ENCODE measurements at places on chromosomes 7 and 10. TPM values are rescaled to one million over a fixed set of nuclear protein-coding genes. Genes with fewer than 3 reads are reported as not detected.

RABGEF1 gene
- 24.5 TPM for total RNA-seq

IGFBP1 gene
- not detected for total RNA-seq

PAPOLB gene
- not detected for total RNA-seq

ENTPD7 gene
- 7.5 TPM for total RNA-seq

VPS37D gene
- total RNA-seq, result 0.34 TPM

CALY gene
- not detected for total RNA-seq

ADAM12 gene
- total RNA-seq, result 0.02 TPM

PRKCQ gene
- 40.8 TPM for total RNA-seq

USP6NL gene
- 0.50 TPM for total RNA-seq

EBF3 gene
- total RNA-seq, result not detected

SPDYE5 gene
- total RNA-seq, result not detected

IFIT1B gene
- not detected for total RNA-seq

GIMAP5 gene
- 46.7 TPM for total RNA-seq

RAPGEF5 gene
- 0.82 TPM for total RNA-seq

NSUN6 gene
- total RNA-seq, result 16.4 TPM

TMEM120A gene
- 62.4 TPM for total RNA-seq

PDE6C gene
- total RNA-seq, result not detected

RASSF4 gene
- 0.66 TPM for total RNA-seq

SLC18A2 gene
- not detected for total RNA-seq

GTF2IRD1 gene
- 3.1 TPM for total RNA-seq

NPTX2 gene
- 0.32 TPM for total RNA-seq

GNAT3 gene
- total RNA-seq, result not detected

EIF5AL1 gene
- 0.32 TPM for total RNA-seq

LLCFC1 gene
- total RNA-seq, result not detected

SMIM30 gene
- total RNA-seq, result 45.6 TPM

HOXA10 gene
- not detected for total RNA-seq

UPK3BL2 gene
- total RNA-seq, result 18.1 TPM

FBH1 gene
- 57.2 TPM for total RNA-seq

ZNF438 gene
- total RNA-seq, result 6.1 TPM

PRKAR2B gene
- total RNA-seq, result 0.37 TPM

PGAM2 gene
- total RNA-seq, result 0.67 TPM

IGF2BP3 gene
- total RNA-seq, result 16.6 TPM

EPO gene
- 0.14 TPM for total RNA-seq

TUBAL3 gene
- total RNA-seq, result not detected

PVRIG gene
- 21.7 TPM for total RNA-seq

UNC5B gene
- not detected for total RNA-seq

HECTD2 gene
- 8.2 TPM for total RNA-seq

TCAF2 gene
- 38.6 TPM for total RNA-seq
